ENCODE measurements at places on chromosomes 2 and 18.

- no peak for DNase-seq
Observed at GRCh38 chr2:9263428-9263827, 56.8 kb downstream of the ASAP2 start.

DNA sequence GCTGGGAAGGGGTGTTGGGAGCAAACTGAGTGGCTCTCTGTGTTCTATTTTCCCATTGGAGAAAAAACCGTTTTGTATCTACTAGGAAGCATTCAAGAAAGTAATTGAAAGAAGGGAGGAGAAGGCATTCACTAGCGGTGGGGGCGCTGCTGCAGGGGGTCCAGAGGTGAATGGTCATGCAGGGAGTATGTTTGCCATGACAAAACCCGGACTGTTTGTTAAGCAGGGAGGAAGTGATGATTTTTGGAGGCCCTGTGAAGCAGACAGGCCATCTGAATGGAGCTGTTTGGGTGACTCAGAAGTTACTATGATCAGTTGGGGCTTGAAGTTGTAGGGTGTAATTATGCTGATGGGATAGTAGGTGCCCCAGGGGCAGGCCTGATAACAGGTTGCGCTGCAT is 7.0 kb downstream of the TAF4B start:
- DNase-seq, result no peak

DNA sequence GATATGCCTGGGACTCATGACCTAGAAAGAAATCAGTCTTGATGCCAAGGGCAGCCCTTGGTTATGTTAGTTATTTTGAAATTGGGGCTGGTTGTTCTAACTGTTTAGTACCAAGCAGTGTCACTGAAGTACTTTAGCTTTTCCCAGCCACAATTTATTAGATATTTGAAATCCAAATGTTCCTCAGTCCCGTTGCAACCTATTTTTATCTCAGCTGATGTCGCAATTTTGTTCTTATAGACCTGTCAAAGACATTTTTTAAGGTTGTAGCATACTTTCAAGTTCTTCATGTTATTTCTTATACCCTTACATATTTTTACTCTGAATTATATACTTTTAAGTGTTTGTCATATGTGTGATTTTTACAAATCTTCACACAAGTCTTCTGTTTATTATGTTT is 100.1 kb downstream of the LRP1B start:
- DNase-seq, result no peak

DNA sequence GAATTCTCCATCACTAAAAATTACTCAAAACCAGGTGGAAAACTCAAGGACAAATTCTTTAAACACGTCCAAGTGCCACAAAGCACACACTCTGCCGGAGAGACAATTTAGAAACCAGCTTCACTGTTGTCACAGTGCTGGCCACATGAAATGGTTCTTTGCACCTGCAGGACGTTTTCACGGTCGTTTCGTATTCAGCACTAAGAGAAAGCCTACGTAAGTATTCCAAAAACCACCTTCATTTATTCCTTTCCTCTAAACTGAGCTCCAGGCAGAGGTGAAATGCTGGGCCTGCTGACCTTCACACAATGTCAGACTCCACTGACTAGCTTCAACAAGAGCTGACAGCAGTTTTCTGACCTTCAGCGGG is 680 bp downstream of the ATP5F1A start:
- no peak for DNase-seq

DNA sequence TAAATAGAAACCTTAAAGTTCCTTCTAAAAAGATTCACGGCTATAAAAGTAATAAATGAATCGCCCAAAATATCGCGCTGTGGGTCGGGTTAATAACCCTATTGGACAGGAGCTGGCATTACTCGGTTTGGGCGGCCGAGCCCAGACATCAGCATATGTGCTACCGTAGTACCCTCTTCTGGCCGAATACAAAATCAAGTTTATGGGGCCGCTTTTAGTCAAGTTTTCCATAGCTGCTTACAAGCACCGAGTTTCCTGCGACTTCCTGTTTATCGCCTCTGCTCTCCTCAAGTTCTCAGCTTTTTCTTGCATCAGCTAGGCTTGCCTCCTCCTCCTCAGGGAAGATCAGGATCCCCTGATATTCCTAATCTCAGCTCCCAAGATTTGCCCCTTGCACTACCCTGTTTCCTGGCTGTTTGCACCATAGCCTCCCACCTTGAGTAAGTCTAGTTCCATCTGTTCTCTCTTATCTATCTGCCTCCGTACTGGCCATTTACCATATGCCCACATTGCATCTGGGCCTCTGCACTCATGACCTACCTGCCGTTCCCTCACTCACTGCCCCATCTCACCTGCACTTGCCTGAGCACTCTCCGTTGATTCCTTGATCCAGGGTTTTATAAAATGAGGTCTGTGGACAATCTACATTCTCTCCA is 56.1 kb downstream of the SLC35F5 start:
- DNase-seq, result peak; percentile 13

- no peak for DNase-seq
Observed at GRCh38 chr2:100422320-100423055, 5.0 kb upstream of the CHST10 start.

- no peak for DNase-seq
Observed at GRCh38 chr2:83971547-83971946, 487.5 kb downstream of the SUCLG1 start.

DNA sequence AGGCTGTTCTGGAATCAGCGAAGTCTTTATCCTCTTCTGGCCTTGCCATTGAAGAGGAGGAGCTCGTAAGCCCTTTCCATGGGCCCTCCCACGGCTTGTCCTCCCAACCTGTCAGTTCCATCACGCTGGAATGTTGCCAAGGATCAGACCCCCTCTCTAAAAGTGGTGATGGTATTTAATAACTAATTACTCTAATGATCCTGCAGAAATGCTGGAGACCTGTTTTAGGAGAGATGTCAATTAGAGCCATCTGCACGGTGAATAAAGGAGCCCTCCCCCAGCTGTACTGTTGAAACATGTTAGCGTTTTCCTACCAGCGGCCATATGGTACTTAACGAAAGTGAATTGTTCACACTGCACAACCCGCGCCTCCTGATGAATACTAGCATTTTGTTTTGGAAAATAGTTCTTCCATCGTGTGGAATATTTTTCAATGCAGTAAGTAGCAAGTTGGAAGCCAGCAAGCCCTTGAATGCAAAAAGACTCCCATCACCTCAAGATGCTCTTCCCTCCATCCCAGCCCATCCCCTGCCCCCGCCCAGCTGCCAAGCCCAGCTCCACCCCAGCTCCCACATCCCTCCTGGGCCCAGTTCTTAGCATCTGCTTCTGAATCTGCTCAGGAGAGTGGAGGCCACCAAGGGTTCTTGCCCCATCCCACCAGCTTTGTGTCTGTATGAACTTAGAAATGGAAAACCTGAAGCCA is 145.4 kb downstream of the KLHL29 start:
- DNase-seq, result no peak

- DNase-seq, result no peak
Observed at GRCh38 chr2:216833061-216833460, 26.8 kb downstream of the TNP1 start.

DNA sequence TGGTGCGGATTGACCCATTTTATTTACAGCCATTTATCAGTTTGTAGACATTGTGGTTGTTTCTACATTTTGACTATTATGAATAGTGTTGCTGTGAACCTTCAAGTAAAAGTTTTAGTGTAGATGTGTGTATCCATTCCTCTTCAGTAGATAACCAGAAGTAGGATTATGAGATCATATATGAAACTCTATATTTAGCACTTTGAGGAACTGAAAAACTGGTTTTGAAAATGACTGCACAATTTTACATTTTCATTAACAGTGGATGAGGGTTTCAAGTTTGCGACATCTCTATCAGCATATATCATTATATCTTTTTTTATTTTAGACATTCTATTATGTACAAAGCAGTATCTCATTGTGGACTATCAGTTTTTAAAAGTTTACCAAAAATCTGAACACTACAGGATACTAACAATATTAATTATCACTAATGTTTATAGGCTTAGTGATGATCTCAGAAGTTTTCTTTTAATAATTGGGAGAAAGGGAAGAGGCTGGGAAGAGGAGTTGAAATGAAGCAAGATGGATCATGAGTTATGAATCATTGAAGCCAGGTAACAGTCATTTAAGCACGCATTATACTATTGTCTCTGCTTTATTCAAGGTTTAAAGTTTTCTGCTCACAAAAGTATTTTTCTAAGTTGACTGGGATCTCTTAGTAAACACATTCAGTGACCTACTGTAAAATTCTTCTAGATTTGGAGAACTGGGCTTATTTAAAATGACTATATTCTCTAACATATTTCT is 329.0 kb upstream of the LRATD1 start:
- no peak for DNase-seq

DNA sequence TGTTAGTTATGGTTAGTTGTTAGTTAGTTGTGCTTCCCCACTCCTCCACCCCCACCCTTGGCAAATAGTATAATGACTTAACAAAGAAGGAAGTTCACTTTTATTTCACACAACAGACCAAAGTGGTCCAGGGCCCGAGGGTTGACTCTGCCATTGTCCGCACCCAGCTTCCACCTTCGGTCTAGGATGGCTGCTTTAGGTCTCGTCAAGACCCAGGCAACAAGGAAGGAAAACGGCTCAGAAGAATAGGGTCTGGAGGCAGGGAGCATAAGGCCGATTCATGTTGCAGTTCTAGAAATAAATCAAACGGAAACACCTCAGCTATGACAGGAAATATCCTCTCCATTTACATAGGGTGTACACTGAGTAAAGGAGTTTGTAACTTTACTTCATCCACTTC is 206.0 kb upstream of the CXCR4 start:
- no peak for DNase-seq

DNA sequence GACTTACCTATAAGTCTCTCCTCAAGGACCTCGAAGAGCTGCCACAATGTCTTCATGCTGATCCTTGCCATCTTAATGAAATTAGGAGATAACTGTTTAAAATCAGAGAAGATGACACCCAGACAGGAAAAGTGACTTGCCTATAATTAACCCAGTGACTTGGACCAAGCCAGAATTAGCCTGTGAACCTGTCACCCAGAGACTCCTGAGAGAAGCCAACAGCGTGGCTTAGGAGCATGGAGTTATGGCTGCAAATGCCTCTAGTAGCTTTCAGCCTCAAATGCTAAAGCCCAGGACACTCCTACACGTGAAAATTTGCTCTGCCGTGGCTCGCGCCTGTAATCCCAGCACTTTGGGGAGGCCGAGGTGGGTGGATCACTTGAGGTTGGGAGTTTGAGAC is 104.2 kb downstream of the GBX2 start:
- no peak for DNase-seq

GRCh38 chr2:232449964-232450363 is 6.0 kb upstream of the ALPI start:
- DNase-seq, result no peak

DNA sequence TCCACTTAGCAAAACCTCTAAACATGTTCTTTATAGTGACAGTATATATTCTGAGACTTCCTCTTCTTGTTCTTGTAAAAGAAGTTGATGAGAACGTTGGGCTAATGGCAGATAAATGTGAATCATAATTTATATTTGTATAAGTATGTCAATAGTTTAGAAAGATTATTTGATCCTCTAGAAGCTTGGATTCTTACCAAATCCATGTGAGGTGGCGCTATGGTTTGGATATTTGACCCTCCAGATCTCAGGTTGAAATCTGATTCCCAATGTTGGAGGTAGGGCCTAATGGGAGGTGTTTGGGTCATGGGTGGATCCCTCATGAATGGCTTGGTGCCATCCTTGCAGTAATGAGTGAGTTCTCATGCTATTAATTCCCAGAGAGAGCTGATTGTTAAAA is 29.8 kb upstream of the SCN1A start:
- DNase-seq, result no peak

DNA sequence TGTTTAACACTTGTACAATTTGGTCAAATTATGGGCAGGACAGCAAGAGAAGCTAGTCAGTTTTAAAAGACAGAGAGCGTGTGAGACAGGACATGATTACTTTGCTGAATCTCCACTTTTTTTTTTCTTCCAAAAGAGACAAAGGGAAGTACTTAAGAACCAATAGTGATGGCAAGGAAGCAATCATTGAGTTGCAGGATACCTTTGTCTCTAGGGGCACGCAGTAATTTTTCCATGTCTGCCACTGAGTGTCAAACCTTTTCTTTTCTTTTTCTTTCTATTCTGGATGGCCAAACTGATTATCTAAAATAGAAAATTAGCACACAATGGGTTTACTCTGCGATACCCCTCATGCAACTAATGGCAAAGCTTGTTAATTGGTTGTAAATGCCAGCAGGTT is 533.0 kb downstream of the PLCL1 start:
- DNase-seq, result no peak

GRCh38 chr18:3688690-3689089 is 238.7 kb downstream of the TGIF1 start:
- no peak for DNase-seq

DNA sequence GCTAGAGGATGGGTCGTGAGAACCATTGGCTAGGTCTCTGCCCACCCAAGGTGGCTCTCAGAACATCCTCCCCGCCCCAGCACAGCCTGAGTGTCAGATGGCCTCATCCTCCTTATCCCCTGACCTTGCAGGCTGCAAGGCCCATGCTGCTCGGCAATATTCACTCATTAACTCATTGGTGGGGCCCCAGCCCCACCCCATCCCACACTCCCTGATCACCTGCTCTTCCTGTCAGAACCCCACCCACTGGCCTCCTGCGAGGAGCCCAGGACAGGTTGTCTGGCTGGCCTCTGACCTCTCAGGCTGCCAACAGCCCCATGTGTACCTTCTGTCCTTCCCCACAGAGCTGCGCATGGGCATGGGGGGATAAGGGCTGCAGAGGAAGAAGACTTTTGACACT is 5.3 kb downstream of the ADCY3 start:
- DNase-seq, result no peak

DNA sequence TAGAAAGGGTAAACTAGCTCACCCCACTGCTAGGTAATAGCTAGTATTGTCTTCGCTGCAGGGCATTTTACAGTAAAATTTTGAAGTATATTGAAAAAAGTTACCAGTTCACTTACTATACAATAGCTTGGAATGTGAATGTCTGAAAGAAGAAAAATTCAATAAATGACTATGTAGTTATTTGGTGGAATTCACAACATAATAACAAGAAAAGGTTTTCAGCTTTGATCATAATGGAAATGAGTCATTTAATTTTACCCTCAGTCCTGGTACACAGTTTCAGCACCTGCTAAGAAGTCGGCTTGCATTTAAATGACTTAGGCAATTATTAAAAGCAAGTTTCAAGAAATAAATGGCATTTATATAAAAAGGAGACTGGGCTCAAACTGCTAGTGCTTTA is 90.4 kb downstream of the NUP35 start:
- no peak for DNase-seq

DNA sequence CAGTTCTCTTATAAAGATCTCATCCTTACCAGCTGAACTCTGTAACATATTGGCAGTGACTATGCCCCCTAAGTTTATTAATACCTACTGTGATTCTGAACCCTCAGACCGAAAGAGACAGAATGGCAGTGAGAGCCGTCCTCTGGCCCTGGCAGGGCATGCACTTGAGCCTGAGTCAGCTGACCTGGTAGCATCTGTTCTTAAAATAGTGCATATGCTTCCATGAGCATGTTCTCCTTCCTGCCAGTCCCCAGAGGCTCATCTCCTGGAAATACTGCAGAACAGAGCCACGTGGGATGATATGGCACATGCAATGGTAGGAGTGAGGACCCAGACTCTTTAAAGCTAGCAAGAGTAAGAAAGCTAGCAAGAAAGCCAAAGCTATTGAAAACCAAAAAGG is 59.0 kb downstream of the RASGRP3 start:
- DNase-seq, result no peak

- DNase-seq, result no peak
Observed at GRCh38 chr2:112242384-112242783, 12.5 kb downstream of the ZC3H8 start.

- DNase-seq, result no peak
Observed at GRCh38 chr2:95291222-95291621, 5.9 kb upstream of the KCNIP3 start.

GRCh38 chr2:217706095-217706494 is 296.7 kb downstream of the TNS1 start:
- no peak for DNase-seq
